Tibial artery (tissue), 4 donors: ENCODE measurements at places on chromosomes 2 and 18.

GRCh38 chr2:104434966-104435365 lies 418.9 kb upstream of the POU3F3 start:
- H3K36me3 ChIP-seq, result no peaks in the 10 kb centered on the region
- H3K27me3 ChIP-seq, result no peaks in the 10 kb centered on the region
- peaks cover 4% of the 10 kb centered on the region for H3K4me1 ChIP-seq
- H3K27ac ChIP-seq, result no peak overlapping the region
- H3K4me3 ChIP-seq, result no peak overlapping the region

- no peak for DNase-seq
- H3K4me3 ChIP-seq, result no peak overlapping the region
- no peaks in the 10 kb centered on the region for H3K27me3 ChIP-seq
Observed at GRCh38 chr2:180145163-180145562, 138.1 kb upstream of the CWC22 start.

DNA sequence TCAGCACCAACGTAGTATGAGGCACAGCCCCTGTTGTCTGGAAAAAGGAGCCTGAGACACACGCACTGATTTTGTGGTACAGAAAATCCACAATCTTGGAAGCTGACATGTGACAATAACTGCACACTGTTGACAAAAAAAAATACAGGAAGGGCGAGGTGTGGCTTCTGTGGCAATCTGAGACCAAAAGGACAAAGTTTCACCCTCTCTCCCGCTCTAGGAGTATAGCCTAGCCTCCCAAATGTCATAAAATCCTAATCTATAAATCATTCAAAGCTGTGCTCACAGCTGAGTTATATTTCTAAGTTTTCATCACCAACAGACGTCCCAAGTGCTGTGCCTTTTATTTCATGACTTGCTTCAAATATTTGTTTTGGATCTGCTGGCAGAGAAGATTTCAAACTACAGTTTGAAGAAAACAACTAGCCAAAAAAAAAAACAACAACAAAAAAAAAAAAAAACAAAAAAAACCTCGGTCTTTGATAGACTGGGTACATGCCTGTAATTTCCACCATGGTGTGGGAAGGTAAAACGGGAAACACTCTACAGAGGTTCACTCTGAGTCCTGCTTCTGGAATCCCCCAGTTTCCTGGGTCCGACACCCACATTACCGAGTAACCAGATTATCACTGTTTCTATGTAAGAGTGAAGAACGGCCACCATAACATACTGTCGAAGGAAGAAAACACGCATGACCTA lies 61.0 kb downstream of the C2orf76 start:
- no peaks in the 10 kb centered on the region for H3K4me1 ChIP-seq
- no peaks in the 10 kb centered on the region for H3K36me3 ChIP-seq
- H3K27me3 ChIP-seq, result no peaks in the 10 kb centered on the region
- peak overlapping the region; percentile 18 for H3K27ac ChIP-seq

GRCh38 chr2:14524041-14524802 lies 108.3 kb upstream of the LRATD1 start:
- no peak overlapping the region for H3K4me3 ChIP-seq
- H3K4me1 ChIP-seq, result no peaks in the 10 kb centered on the region
- no peaks in the 10 kb centered on the region for H3K36me3 ChIP-seq

DNA sequence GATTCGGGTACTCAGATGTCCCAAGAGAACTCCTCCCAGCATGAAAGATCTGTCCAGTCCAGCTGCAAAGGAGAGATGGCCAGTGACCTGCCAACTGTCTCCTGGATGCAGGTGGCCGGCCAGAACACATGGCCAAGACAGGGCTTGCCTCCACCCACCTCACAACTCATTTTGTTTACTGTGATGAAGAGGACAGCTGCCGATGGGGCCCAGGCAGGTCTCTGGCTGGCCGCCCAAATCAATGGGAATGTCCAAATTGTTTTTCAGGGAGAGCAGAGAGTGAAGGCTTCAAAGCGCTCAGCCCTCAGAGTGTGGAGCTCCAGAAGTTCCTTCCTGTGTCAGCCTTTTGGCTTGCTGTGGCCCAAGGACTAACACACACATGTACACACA lies 41.9 kb downstream of the FOSL2 start:
- H3K4me3 ChIP-seq, result no peak overlapping the region
- H3K36me3 ChIP-seq, result no peaks in the 10 kb centered on the region
- DNase-seq, result peak; percentile 57
- no peaks in the 10 kb centered on the region for H3K4me1 ChIP-seq
- H3K27ac ChIP-seq, result no peak overlapping the region

DNA sequence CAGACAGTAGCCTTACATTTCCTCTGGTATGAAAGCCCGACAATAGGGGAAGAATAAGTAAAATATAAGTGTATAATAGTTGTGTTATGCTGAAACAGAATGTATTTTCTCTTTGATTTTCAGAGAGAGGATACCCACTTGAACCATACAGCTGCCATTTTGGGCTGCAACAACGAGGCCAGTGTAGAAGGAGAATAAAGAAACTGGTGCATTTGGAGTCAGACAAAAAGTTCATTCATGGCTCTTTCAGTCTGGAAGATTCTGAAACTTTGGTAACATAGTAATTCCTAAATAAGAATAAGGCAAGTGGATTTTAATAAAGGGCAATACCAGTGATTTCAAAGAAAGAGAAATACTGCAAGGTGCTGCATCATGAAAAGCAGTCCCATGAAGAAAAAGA lies 610.9 kb downstream of the LRP1B start:
- H3K4me3 ChIP-seq, result no peak overlapping the region
- no peaks in the 10 kb centered on the region for H3K36me3 ChIP-seq
- no peaks in the 10 kb centered on the region for H3K4me1 ChIP-seq
- H3K27ac ChIP-seq, result no peak overlapping the region
- DNase-seq, result no peak

- H3K4me3 ChIP-seq, result no peak overlapping the region
- H3K27ac ChIP-seq, result no peak overlapping the region
- DNase-seq, result no peak
- H3K36me3 ChIP-seq, result no peaks in the 10 kb centered on the region
- no peaks in the 10 kb centered on the region for H3K27me3 ChIP-seq
- no peaks in the 10 kb centered on the region for H3K4me1 ChIP-seq
Observed at GRCh38 chr2:67295406-67295805, 101.7 kb upstream of the ETAA1 start.

GRCh38 chr2:68764806-68765311 lies 30.2 kb downstream of the ARHGAP25 start:
- H3K4me3 ChIP-seq, result no peak overlapping the region
- H3K4me1 ChIP-seq, result no peaks in the 10 kb centered on the region
- H3K36me3 ChIP-seq, result no peaks in the 10 kb centered on the region
- no peak for DNase-seq
- H3K27ac ChIP-seq, result no peak overlapping the region

DNA sequence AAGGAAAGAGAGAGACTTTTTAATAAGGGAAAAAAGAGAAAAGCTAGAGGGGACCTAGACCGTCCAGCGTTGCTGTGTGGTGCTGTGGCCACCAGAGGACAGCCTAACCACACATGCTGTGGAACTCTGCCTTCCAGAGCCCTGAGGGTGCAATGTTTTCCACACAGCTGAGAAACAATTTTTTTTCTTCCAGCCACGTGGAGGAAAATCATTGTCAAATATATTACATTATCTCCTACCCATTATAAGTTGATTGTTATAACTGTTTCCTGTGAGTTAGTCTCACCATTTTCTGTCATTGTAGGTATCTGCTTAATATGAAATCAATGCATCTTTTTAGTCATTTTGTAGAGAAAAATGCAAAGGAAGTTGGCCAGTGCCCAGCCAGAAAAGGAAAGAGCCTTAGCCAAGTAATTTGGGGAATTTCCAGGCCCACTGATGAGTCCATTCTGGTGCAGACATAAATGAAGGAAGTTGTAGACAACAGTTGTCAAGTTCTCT lies 5.9 kb upstream of the MRPL19 start:
- H3K4me1 ChIP-seq, result no peaks in the 10 kb centered on the region
- H3K36me3 ChIP-seq, result no peaks in the 10 kb centered on the region
- no peak overlapping the region for H3K27ac ChIP-seq
- no peaks in the 10 kb centered on the region for H3K27me3 ChIP-seq

GRCh38 chr2:149438330-149438960 lies 108.1 kb downstream of the LYPD6 start:
- H3K27me3 ChIP-seq, result no peaks in the 10 kb centered on the region
- DNase-seq, result no peak
- H3K4me3 ChIP-seq, result no peak overlapping the region
- no peaks in the 10 kb centered on the region for H3K4me1 ChIP-seq

GRCh38 chr18:78133729-78134128 lies 845.9 kb upstream of the SALL3 start:
- H3K4me3 ChIP-seq, result no peak overlapping the region
- no peak for DNase-seq
- H3K4me1 ChIP-seq, result no peaks in the 10 kb centered on the region
- H3K27me3 ChIP-seq, result no peaks in the 10 kb centered on the region

- peaks cover 41% of the 10 kb centered on the region for H3K36me3 ChIP-seq
- H3K27me3 ChIP-seq, result no peaks in the 10 kb centered on the region
- no peak overlapping the region for H3K4me3 ChIP-seq
- no peaks in the 10 kb centered on the region for H3K4me1 ChIP-seq
- DNase-seq, result no peak
- H3K27ac ChIP-seq, result no peak overlapping the region
Observed at GRCh38 chr2:42300527-42300926, 60.5 kb downstream of the COX7A2L start.
